ENCODE measurements at places on chromosomes 3 and 15. TPM values are rescaled to one million over a fixed set of nuclear protein-coding genes. Genes with fewer than 3 reads are reported as not detected.

The MOBP gene
- 0.05 TPM for total RNA-seq

The ARGFX gene
- not detected for total RNA-seq

The GATM gene
- 83.8 TPM for total RNA-seq

The HIGD2B gene
- total RNA-seq: not detected

The TMOD2 gene
- total RNA-seq: 34.0 TPM

DNA sequence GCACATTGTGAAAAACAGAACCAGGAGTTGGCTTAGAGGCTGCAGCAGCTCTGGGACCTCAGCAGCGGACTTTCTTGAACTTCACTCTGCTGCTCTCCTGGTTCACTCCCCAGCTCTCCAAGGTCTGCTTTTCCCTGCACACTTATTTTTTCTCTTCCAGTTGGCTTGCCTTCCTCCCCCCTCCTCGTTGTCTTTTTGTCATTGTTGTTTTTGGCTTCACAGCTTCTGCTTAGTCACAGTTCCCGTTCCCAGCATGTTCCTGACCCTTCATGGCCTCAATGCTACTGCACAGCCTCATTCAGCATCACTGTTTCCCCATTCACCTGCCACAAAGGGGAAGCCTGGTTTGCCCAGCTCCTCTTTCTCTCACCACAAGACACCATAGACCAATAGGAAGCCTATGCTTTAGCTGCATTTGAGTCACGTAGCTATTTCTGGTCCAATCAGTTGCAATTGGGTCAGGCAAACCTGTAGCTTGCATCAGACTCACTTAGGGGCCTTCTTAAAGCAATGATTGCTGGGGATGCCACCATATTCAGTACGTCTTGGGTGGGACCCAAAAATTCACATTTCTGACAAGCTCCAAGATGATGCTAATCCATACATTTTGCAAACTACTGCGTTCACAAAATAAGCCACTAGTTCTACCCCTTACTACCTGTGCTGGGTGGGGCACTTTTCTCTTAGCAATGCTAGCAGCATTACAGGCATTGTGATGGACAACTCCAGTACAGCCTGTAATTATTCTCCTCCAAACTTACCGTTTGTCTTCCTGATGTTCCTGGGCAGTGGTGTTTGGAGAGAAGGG, 7.8 kb upstream of the SUMF1 start:
- DNase-seq: no peak

- no peak for DNase-seq
These were observed 190.9 kb downstream of the FAM43A start for GRCh38 chr3:194876403-194877095.

DNA sequence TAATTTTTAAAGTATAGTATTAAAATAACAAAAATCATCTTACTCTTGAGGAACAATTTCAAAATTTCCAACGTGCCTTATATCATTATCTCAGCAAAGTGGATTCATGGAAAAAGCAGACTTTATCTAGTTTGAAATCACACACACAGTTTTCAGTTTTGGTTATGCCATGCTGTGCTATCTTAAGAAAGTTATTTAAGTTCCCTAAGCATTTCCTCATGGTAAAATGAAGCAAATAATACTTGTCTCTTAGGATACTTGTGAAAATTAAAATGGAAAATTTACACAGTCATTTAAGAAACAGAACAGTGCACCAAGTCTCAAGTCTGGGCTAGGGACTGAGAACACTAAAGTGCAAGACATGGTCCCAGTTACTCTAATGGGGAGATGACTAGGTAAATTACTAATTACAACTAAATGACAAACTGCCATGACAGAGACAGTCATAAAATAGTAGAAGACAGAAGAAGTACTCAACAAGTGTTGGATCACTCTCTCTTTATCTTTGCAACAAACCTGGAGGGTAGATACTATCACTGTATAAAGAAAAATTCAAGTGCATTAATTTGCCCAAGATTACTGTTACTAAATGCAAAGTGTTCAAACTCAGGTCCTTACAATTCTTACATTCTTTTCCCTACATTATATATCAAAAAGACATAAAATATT, 44.8 kb downstream of the DMXL2 start:
- DNase-seq: no peak

DNA sequence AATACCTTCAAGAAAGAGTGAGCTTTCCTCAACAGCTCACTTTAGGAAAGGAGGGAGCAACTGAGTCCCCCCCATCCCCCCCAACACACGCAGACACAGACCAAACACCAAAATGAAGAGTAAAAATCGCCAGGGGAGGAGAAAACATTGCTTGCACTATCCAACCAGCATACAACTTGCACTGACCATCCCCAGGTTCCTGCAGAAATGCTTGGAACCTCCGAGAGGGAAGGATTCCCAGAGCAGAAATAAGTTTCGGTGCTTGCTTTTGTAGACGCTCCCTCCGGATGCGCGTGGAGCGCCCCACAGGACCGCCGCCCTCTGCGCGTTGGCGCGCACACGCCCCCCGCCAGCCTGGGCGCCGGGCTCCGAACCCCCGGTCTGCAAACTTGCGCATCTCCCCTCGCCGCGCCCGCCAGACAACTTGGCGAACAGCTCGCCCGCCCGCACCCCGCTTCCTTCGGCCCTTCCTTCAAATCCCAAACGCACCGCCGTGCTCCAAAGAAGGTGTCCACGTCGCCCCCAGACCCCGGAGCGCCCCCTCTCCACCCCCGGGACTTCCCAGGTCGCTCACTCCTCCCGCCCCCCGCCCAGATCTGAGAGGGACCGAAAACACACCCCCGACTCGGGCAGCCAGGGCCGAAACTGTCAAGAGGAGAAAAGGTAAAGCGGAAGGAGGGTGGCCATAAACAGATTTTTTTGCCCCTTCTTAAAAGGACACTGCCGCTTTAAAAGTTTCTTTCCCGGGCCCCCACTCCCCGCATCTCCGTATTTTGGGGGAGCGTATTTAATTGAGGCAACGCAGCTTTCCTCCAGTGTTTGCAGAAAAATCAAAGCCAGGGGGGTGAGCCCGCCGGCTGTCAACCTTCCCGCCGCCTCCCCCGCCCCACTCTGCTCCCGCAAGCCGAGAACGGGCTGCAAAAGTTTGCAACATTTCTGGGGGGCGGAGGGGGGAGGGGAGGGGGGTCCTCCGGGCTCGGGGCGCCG, 859 bp downstream of the RORA start:
- DNase-seq: no peak

DNA sequence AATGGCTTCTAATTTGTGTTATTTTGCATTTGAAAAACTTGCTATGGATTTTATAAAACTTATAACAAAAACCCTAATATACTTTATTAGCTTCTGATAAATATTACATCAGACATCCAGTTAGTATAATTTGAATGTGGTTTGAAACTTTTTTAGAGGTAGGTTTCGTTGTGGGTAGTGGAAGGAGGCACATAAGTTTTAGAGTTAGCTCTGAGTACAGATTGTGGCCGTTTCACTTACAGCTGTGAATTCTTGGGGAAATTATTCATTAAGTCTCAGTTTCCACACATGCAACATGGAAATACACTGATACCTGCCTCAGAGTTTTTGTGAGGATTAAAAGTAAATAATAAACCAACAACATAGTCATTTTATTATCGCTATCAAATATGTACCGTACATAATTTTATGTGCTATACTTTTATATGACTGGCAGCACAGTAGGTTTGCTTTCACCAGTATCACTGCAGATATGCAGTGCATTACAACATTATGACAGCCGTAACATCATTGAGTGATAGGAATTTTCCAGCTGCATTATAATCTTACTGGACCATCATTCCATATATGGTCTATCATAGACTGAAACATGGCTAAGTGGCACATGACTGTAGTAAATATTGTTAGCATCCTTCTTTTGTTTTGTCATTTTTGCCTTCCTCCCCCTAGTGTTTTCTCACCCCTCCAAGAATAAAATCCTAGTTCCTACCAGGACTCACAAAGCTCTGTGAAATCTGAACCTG, 175.6 kb downstream of the AKAP13 start:
- no peak for DNase-seq

DNA sequence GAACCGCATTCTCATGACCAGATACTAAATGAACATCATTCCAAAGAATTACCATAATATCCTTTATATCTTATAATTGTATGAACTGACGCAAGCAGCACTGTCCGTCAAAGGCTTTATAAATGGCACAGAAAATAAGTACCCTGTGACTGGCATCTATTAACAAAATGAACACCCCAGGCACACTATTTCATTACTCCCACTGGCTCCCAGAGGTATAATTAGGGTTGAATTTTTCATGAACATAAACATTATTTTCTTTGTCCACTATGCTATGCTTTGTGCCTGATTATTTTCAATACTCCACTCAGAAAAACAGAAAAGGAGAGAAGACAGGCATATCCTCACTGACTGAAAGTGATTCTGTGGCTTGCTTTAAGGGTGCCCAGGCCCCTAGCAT, 71.1 kb downstream of the LYZL4 start:
- DNase-seq: no peak

DNA sequence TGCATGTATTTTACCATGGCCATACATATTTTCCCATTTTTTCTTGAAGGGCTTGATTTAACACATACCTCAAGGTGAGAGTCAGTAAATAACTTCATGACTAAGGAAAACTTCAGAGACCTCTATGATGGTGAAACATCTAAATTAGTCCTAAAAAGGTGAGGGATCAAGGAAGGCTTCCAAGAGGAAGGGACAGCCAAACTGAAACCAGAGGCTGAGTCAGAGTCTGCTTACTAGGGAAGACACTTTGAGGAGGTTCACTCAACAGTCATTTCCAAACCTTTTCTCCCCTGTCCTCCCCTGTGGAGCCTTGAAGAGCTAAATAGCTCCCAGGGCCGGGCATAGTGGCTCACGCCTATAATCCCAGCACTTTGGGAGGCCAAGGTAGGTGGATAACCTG, 206.6 kb downstream of the SHQ1 start:
- no peak for DNase-seq

DNA sequence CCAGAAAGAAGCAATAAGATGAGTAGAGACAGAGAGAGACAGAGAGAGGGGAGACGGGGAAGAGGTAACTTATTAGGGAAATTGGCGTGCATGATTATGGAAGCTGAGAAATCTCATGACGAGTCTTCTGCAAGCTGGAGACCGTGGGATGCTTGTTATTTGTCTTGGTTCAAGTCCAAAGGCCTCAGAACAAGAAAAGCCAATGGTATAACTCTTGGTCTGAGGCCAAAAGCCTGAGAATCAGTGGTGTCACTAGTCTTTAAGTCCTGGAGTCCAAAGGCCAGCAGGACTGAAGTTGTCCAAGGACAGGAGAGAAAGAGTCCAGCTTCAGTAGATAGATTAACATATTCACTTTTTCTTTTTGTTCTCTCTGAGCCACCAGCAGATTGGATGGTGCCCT, 613.6 kb downstream of the CADM2 start:
- DNase-seq: no peak

GRCh38 chr3:10693457-10693856, 122.6 kb upstream of the SLC6A11 start:
- no peak for DNase-seq

- DNase-seq: no peak
These were observed 62.7 kb downstream of the CRYGS start for GRCh38 chr3:186481526-186481925.

GRCh38 chr3:32869513-32870047, 51.8 kb downstream of the TRIM71 start:
- no peak for DNase-seq

GRCh38 chr3:107275511-107275910, 101.7 kb upstream of the CCDC54 start:
- no peak for DNase-seq

GRCh38 chr3:171054921-171055320, 28.4 kb upstream of the SLC2A2 start:
- no peak for DNase-seq

DNA sequence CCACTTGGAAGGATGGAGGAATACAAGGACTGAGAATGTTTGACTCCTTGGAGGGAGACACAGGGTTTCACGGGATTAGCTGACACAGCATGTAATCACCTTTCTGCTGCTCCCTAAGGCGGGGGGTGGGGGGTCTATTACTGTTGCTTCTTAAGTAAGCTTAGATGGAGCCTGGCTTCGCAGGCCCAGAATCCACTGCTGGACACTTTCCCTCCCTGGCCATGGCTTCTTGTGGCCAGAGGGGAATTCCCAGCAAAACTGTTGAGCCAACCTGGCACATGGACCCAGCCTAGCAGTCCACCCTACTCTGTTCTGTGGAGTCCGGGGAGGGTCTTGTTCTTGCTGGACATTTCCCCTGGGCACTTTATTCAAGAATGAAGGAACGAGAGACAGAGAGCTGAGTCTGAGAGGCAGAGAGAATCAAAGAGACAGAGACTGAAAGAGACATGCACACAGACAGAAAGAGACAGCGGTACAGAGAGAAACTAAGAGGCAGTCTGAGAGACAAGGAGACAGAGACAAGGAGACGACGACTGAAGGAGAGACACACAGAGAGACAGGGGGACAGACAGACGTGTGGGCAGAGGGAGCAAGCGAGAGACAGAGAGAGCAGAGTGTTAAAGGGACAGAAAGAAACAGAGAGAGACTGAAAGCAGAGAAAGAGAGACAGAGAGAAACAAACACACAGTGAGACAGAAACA, 55.6 kb upstream of the DLG1 start:
- no peak for DNase-seq
